ENCODE measurements at places on chromosomes 2 and 18. TPM values are rescaled to one million over a fixed set of nuclear protein-coding genes. Genes with fewer than 3 reads are reported as not detected.

The CIB4 gene
- not detected for total RNA-seq

The UGT1A10 gene
- total RNA-seq = not detected

The PARD3B gene
- 17.4 TPM for total RNA-seq

The GREB1 gene
- total RNA-seq = 35.9 TPM

The ANKRD30B gene
- not detected for total RNA-seq

The NPPC gene
- 11.4 TPM for total RNA-seq

The ANKRD62 gene
- 0.13 TPM for total RNA-seq

The SCYGR4 gene
- not detected for total RNA-seq

The RTP5 gene
- not detected for total RNA-seq

The EFHD1 gene
- total RNA-seq = 1.6 TPM

The KHK gene
- 1.4 TPM for total RNA-seq

The NTSR2 gene
- not detected for total RNA-seq

The C2orf42 gene
- total RNA-seq = 15.0 TPM

The UGT1A3 gene
- total RNA-seq = not detected

The RPS27A gene
- 1,292 TPM for total RNA-seq

The CNTNAP5 gene
- total RNA-seq = 5.0 TPM

The SNORC gene
- total RNA-seq = 5.6 TPM

The CAVIN2 gene
- 4.4 TPM for total RNA-seq

The ANKRD29 gene
- not detected for total RNA-seq

- no peak for DNase-seq
Measured at GRCh38 chr2:129085386-129085785, 766.7 kb upstream of the HS6ST1 start.

GRCh38 chr2:171084128-171084527 is 76.6 kb downstream of the TLK1 start:
- no peak for DNase-seq

DNA sequence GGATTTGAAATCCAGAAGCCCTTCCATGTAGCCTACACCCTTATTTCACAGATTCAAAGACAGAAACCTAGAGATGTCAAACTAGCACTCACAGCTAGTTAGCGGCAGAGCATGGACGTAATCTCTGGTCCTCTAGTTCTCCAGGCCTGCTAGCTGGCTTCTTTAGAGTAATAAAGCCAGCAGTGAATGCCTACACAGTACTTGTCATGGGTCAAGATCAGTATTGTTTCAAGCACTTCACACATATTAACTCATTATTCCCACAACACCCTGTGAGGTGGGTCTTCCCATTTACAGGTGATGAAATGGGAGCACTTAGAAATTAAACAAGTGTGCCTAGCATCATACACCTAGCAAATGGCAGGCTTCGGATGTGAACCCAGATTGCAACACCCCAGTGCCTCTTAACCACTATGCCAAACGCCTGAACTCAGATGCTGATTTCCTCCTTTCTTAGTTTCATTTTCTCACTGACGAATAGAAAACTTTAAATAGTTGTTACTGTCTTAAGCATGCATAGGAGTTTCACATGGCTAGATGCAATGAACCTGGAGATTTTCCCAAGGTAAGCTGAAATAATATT is 14.5 kb upstream of the ZBTB14 start:
- no peak for DNase-seq

DNA sequence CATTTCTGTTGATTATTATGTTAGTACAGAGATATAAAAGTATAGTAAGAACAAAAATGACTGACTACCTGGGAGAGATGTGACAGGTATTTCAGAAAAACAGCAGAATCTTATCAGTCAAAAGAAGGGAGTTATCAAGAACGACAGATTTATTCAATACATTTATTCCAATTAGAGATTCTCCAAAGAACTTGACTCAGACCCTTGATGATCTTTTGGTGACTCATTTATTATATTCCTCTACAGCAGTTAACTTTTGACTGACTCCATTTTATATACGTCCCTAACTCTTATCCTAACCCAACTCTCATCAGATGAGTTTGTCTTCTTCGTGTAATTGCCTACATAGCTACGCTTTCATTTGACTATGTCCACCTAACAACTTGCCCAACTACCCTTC is 91.1 kb downstream of the C2orf74 start:
- DNase-seq = no peak

GRCh38 chr2:238165288-238165921 is 6.6 kb downstream of the ERFE start:
- DNase-seq = no peak

- DNase-seq = no peak
Measured at GRCh38 chr2:195486987-195487644, 169.9 kb upstream of the SLC39A10 start.

DNA sequence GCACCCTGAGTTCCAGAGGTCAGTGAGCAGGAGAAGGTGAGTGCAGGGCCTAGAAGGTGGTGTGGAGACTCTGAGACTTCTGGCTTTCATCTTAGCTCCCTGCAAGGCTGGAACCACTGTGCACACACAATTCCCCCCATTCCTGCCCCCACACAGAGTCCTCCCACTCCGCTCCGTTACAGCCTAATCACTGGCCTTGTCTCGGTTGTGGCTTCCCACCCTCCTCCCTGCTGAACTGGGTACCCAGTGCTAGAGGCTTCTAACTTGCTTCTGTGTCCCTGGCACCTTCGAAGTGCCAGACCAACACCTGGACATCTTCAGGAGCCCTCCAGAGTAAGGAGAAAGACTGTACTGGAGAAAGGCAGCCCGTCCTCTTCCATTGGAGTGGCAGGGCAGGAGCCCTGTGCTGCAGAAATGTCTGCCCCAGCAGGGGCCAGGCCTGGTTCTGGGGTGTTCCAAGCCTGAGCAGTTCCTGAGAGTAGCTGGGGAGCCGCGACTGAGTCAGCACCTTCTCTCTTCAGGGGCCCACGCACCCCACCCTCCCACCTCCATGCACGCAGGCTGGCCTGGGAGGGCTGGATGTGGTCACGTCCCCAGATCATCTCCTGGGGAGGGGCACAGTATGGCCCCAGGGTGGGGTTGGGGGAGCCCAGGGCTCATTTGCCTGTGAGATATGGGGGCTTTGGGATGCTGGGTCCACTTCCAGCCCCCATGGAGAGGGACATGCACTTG is 23.4 kb downstream of the CROCC2 start:
- no peak for DNase-seq

DNA sequence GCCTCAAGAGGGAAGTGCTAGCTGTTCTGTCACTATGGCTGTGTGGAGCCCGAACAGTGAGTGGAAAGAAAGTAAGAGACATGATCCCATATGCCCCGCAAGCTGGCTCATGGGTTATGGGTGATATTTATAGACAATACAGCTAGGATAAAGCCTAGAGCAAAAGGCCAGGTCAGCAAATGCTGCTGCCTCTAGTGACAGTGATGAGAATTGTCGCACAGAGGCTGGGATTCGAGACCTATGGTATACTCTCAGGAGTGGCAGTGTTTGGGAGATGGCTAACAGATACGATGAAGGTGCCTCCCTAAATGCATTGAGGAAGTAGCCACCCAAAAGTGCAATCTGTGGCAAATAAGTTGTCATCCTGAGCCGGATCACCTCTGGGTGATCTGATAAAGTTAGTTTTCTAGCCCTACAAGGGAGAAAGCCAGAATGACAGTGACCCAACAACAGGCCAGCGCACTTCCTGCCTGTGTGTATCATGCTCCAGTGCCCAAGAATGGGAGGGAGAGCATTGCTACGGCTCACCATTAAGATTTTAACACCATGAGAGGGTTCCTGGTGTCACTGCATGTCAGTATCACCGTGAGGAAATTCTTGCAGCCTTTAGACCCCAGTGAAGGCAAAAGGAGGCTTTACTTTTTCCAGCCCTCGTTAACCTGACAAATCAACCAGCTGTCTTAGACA is 92.2 kb upstream of the TGFA start:
- DNase-seq = peak; percentile 17

- DNase-seq = no peak
Measured at GRCh38 chr2:160731856-160732255, 238.2 kb upstream of the RBMS1 start.

- no peak for DNase-seq
Measured at GRCh38 chr2:131055169-131056065, 37.8 kb downstream of the FAM168B start.

GRCh38 chr2:144660518-144661316 is 140.8 kb upstream of the ZEB2 start:
- DNase-seq = no peak

DNA sequence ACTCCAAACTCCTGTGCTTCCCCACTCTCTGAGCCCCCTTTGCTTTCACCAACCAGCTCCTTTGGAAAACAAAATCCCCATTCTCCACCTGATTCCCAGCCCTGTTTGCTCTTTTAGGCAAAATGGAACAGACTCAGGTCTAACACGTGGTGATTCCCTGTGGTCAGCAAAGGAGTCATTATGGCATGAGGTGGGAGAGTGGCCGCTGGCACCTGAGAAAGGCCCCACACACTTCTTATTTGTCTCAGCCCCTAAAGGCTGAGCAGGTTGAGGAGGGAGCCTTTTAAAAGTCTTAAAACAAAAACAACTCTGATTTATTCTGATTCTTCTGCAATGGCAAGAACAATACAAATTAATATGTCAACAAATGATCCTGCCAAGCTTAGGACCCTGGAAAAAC is 401.2 kb downstream of the TNS1 start:
- DNase-seq = no peak

DNA sequence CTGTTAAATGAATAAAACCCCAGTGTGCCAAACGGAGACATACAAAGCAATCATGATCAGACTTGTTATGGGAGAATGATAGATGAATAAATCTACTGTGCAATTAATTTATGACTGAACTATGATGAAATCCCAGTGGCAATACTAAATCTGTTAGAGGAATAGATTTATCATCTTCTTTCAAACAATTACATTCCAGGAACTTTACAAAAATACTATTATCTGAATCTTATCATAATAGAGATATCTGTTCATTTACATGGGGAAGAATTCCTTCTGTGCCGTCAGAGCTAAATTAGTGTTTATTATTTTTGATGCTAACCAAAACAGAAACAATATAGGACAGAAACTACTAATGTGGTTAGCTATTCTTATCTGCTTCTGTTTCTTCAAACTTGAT is 208.5 kb downstream of the CAMKMT start:
- no peak for DNase-seq

DNA sequence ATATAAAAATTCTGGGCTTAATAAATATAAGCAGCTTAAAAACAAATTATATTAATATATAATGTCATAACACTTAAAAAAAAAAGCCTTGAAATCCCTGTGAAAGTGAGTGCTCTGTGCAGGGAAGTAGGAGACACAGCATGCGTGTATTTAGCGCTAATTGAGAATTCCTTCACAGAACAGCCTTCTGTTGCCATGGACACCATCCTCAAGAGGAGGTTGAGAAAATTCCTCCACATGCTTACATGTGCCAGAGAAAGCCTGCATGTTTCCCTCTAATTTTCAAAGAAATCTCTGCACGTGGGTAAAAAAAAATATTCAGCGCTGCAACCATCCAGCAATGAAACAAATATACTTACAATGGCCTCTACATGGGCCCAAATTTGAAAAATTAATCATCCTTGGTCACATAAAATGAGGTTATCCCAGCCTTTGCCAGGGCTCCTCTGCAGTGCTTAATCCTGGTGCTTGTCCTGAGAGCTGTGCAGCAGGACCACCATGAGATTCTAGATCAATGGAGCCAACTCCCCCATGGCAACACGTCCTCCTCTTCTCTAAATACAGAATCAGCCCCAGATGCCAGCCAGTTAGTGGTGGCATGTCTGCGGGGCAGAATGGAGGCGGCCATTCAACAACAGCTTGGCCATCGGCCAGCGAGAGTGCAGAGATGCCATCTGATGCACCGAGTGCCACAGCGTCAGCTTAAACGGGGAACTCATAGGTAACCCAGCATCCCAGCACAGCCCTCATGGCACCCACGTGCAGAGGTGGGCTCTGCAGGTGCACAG is 228.0 kb downstream of the MYT1L start:
- no peak for DNase-seq

DNA sequence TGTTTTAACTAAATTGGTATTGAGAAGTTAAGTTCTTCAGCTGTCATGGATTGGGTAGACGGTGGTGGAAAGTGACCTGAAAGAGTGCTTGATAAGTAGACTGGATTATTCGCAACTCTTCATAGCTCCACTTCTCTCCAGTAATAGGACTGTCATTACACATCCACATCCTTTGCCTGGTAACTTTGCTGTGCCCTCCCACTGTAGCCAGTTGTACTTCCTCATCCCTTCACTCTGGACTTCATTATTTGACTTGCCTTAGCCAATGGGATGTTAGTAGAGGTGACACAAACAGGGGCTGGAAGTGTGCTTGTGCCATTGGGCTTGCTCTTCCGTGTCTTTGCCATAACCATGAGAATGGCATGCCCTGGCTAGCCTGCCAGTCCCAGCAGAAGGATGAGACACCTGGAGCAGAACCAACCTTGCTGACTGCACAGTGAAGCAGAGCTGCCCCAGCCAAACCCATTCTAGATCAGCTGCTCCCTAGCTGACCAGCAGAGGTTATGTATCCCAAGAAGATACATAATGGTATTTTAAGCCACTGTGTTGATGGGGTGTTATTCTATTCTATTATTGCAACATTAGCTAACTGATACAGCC is 16.9 kb downstream of the QPCT start:
- no peak for DNase-seq

GRCh38 chr2:148096012-148096411 is 75.1 kb downstream of the MBD5 start:
- DNase-seq = no peak

DNA sequence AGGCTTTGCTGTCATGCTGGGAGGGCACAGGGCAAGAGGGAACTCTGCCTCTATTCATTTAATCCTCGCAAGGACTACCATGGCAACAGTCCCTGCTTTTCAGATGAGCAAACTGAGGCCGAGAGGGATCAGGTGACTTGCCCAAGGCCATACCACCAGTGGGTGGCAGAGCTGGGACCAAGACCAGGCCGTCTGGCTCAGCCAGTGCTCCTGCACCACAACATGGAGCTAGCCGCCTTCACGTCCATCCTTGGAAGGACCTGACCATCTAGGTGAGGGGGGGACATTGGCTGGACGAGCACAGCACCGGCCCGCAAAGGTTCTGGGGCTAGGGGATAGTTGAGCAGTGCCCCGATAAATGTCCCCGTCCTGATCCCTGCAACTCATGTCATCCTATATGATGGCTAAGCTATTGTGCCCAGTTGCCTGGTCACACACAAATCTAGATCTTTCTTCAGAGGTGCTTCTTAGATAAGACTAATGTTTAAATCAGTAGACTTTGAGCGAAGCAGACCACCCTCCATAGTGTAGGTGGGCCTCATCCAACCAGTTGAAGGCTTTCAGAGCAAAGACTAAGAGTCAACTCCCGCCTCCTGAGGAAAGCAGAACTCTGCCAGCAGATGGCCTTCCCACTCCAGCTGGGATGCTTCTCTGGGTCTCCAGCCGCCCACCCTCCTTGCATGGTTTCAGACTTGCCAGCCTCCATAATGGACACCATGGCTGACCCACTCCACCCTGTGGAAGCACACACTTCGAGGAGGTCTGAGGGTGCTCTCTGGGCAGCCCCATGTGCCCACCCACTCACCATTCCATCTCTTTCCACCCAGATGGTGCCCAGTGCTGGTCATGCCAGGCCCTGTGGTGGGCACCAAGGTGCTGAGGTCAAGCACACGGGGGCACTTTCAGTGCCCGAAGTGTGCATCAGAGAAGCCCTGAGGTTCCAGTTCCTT is 214.8 kb upstream of the RAB6C start:
- DNase-seq = no peak
